Psoas muscle (tissue), 8 donors: ENCODE measurements at places on chromosomes 4 and X.
A peak's percentile ranks its signal among the peaks of the same experiment; 100 is the strongest.

DNA sequence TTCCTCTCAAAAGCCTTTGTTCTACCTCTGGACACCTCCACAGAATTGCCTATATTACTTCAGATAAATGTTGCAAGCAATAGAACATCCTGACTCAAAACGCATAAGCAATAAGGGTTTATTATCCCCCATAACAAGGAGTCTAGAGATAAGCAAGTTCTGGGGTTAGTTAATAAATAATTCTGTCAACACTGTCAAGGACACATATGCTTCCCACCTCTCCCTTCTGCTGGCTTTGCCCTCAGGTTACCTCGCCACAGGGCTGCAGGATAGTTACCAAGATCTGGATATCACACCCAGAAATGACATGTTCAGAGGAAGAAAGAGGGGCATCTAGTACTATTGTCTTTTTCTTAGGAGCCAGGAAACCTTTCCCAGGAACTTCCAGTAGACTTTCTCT lies 14.0 kb upstream of the DUSP21 start:
- no peak for DNase-seq
- no peaks in the 10 kb centered on the region for H3K36me3 ChIP-seq
- H3K27me3 ChIP-seq: no peaks in the 10 kb centered on the region
- H3K27ac ChIP-seq: no peak overlapping the region
- H3K4me3 ChIP-seq: no peak overlapping the region

- no peak for DNase-seq
- no peak overlapping the region for H3K4me3 ChIP-seq
- H3K36me3 ChIP-seq: no peaks in the 10 kb centered on the region
- H3K27me3 ChIP-seq: no peaks in the 10 kb centered on the region
These were observed 222.3 kb upstream of the BOD1L1 start for GRCh38 chr4:13849778-13850177.

- no peak for DNase-seq
- peaks cover 10% of the 10 kb centered on the region for H3K36me3 ChIP-seq
- H3K4me1 ChIP-seq: no peaks in the 10 kb centered on the region
- H3K27me3 ChIP-seq: no peaks in the 10 kb centered on the region
- H3K27ac ChIP-seq: no peak overlapping the region
These were observed 364.5 kb downstream of the MAPK10 start for GRCh38 chr4:85995361-85995760.

DNA sequence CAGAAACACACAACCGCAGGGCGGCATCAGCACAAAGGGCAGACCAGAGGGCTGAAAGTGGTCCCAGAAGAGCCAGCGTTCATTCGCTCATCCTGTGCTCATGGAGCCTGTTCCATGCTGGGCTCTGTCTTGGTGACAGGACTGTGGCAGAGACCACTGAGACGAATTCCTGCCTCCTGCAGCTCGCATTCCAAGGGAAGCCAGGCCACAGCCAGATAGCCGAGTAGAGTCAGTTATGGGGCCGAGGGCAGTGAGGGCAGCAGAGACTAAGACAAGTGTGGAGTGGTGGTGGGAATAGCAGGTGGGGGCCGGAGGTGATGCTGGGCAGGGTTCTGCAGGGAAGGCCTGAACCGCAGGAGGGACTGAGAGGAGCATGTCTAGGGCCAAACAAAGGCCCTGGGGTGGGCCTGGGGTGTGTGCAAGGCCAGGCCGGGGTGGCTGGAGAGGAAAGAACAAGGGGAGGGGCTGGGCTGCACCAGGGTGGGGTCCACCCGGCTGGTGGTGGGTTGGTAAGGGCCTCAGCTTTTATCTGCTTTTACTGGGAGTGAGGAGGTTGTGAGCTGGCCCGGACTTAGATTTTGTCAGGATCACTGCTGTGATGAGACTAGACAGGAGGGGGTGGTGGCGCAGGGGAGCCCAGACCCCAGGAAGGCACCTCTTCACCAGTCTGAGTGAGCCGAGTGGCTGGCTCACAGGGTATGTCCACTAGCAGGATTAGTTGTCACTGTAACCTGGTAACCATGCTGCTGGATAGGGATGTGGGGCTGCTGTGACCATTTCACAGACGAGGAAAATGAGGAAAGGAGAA lies 6.3 kb downstream of the PSAPL1 start:
- no peak overlapping the region for H3K4me3 ChIP-seq
- no peaks in the 10 kb centered on the region for H3K36me3 ChIP-seq
- H3K27ac ChIP-seq: no peak overlapping the region
- DNase-seq: no peak
- H3K4me1 ChIP-seq: no peaks in the 10 kb centered on the region
- no peaks in the 10 kb centered on the region for H3K27me3 ChIP-seq

DNA sequence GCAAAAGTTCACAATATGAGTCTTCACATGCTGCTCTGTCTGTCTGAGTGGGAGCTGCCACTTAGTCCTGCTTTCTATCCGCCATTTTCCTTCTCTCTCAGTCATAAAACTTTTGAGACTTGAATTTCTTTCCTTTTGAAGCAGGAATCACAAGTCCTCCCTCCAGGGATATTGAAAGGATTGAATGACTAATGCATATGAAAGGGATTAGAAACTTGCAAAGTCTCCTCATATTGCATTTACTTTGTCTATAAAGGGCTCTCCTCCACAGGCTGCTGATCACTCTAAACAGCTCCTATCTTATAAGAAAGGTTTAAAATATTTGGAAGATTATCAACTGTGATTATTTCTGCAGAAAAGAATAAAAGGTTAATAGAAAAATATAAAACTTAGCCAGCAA lies 879.1 kb downstream of the ARAP2 start:
- H3K4me3 ChIP-seq: no peak overlapping the region
- no peaks in the 10 kb centered on the region for H3K27me3 ChIP-seq
- DNase-seq: no peak
- no peak overlapping the region for H3K27ac ChIP-seq

DNA sequence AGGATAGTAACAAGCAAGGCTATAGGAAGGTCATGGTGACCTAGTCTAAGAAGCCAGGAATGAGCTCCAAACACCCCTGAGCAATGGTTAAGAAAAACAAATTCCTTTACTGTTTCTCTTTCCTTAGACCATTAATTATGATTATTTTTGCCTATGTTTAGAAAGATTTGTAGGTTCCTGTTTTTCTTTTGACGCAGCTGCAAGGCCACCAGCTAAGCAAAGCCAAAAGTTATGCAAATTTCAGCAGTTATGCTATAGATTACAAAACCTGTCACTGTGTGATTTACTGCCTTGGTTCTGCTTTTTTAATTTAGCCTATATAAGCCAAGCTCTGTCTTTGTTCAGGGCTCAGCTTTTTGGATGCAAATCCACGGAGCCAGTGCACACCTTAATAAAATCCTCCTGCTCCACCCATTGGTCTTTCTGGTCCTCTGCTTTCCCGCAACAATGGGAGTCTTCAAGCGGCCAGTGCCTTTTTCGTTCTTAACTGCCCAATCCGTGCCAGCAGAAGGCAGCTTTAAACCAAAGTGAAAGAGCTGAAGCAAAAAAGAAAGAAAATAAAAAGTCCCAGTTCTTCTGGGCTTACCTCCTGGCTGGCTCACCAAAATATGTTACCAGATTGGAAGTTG lies 1.4 kb upstream of the CEP135 start:
- H3K36me3 ChIP-seq: no peaks in the 10 kb centered on the region
- no peak for DNase-seq
- H3K27ac ChIP-seq: peak overlapping the region; percentile 81
- no peaks in the 10 kb centered on the region for H3K27me3 ChIP-seq
- peaks cover 3% of the 10 kb centered on the region for H3K4me1 ChIP-seq
- H3K4me3 ChIP-seq: peak overlapping the region; percentile 83

- no peaks in the 10 kb centered on the region for H3K27me3 ChIP-seq
- DNase-seq: no peak
- H3K36me3 ChIP-seq: no peaks in the 10 kb centered on the region
- peaks cover 21% of the 10 kb centered on the region for H3K4me1 ChIP-seq
These were observed 156.1 kb downstream of the RAPGEF2 start for GRCh38 chr4:159258889-159259560.

DNA sequence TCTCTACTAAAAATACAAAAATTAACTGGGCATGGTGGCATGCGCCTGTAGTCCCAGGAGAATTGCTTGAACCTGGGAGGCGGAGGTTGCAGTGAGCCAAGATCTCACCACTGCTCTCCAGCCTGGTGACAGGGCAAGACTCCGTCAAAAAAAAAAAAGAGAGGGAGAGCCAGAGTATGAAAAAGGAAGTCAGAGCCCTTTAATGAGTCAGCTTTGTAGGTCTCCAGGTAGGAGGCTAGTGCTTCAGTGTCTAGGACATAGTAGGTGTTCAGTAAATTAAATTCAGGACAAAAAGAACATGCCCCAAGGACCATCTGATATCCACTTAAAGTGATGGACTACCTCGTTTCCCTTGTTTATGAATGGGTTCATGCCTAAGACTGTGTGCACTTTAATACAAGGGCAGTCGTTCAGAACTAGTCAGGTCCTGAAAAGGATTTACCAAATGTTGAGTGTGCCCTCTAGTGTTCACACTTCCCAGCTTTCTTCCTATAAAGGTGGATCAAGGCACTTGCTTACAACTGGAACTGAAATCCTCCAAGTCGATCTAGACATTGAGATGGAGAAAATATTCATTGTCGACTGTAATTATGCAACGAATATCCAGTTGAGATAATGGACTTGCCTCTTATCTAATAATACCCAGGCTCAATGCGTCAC lies 29.0 kb downstream of the F9 start:
- H3K27me3 ChIP-seq: no peaks in the 10 kb centered on the region
- H3K4me1 ChIP-seq: no peaks in the 10 kb centered on the region
- H3K27ac ChIP-seq: no peak overlapping the region
- no peaks in the 10 kb centered on the region for H3K36me3 ChIP-seq
- H3K4me3 ChIP-seq: no peak overlapping the region

GRCh38 chr4:186604124-186604807 lies 48.9 kb upstream of the MTNR1A start:
- H3K4me1 ChIP-seq: no peaks in the 10 kb centered on the region
- no peak for DNase-seq
- no peaks in the 10 kb centered on the region for H3K36me3 ChIP-seq
- no peaks in the 10 kb centered on the region for H3K27me3 ChIP-seq
- H3K27ac ChIP-seq: no peak overlapping the region

DNA sequence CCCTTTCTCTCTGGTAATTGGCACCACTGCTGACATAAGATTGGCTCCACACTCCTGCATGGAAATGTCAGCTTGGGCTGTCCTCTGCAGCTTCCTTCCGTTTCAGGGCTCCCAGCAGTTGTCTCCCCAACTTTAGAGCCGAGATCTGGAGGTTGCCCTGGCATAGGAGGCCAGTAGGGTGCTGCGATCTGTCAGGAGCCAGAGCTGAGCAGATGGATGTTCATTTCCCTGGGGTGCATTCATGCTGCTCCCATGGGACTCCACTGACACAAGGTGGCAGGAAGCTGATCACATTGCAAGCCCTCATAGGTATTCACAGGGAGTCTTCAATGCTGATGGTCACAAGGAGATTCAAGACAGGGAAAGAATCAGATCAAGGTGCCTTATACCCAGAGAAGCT lies 116.6 kb upstream of the RAI2 start:
- H3K4me3 ChIP-seq: no peak overlapping the region
- no peaks in the 10 kb centered on the region for H3K27me3 ChIP-seq
- H3K4me1 ChIP-seq: no peaks in the 10 kb centered on the region
- no peaks in the 10 kb centered on the region for H3K36me3 ChIP-seq
- DNase-seq: no peak

DNA sequence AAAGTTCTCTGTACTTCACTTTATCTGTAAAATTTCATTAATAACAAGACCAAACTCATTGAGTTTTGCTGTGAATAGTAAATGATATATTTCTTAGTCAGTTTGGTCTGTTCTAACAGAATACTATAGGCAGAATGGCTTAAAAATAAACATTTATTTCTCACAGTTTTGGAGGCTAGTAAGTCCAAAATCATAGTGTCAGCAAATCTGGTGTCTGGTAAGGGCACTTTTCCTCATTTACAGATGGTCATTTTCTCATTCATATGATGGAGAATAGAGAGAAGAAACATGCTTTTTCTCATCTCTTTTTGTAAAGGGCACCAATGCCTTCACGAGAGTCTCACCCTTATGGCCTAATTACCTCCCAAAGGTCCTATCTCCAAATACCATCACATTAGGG lies 415.1 kb downstream of the FAM133A start:
- H3K27ac ChIP-seq: no peak overlapping the region
- no peaks in the 10 kb centered on the region for H3K4me1 ChIP-seq
- no peak for DNase-seq
- H3K36me3 ChIP-seq: no peaks in the 10 kb centered on the region
- H3K27me3 ChIP-seq: no peaks in the 10 kb centered on the region
- H3K4me3 ChIP-seq: no peak overlapping the region

- H3K36me3 ChIP-seq: no peaks in the 10 kb centered on the region
- no peak overlapping the region for H3K4me3 ChIP-seq
- H3K4me1 ChIP-seq: no peaks in the 10 kb centered on the region
- no peak overlapping the region for H3K27ac ChIP-seq
- no peaks in the 10 kb centered on the region for H3K27me3 ChIP-seq
These were observed 266.3 kb upstream of the NOCT start for GRCh38 chr4:138749303-138749702.
